ENCODE measurements at places on chromosomes 2 and 18.

- DNase-seq, result no peak
Measured at GRCh38 chr2:136863874-136864273, 98.5 kb downstream of the THSD7B start.

DNA sequence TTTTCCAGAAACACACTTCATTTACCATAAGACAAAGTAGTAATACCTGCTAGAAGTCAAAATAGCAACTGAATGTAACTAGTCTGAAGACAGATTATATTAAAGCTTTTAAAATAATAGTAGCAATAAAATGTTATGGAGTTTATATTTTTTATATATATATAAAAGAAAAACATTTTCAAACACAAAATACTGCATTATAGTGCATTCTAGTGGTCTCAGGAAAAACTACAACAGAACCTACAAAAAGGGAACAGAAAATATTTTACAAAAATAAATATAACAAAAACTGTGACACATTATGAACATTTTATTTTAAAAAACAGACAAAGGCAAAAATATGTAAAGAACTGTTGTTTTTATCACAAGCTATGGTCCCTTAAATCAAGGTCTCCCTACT lies 48.0 kb downstream of the STRN start:
- no peak for DNase-seq

DNA sequence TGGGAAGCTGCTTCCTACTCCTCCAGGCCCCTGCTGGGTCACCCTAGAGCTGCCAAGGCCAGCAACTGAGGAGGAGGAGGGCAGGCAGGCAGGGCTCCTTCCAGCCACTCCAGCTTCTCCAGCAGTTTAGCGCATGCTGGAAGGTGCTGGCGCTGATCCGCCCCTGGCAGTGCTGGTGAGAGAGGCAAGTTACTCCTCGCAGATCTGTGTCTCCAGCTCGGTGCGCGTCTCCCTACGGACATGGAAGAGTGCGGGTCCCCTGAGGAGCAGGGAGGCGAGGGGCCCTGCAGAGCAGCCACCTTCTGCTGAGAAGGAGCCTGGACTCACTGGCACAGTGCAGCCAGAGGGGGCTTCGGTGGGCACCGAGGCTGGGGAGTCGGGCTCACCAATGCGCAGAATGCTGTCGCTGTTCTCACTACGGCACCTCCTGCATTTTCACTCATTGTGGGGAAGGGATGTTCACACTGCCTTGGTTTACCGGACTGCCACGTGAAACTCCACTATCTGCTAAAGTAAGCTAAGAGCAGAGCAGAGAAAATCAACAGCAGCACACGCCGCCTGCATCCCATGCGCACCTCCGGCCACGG lies 206.0 kb downstream of the HDAC4 start:
- no peak for DNase-seq

- no peak for DNase-seq
Measured at GRCh38 chr2:224031358-224031970, 7.6 kb downstream of the SERPINE2 start.

DNA sequence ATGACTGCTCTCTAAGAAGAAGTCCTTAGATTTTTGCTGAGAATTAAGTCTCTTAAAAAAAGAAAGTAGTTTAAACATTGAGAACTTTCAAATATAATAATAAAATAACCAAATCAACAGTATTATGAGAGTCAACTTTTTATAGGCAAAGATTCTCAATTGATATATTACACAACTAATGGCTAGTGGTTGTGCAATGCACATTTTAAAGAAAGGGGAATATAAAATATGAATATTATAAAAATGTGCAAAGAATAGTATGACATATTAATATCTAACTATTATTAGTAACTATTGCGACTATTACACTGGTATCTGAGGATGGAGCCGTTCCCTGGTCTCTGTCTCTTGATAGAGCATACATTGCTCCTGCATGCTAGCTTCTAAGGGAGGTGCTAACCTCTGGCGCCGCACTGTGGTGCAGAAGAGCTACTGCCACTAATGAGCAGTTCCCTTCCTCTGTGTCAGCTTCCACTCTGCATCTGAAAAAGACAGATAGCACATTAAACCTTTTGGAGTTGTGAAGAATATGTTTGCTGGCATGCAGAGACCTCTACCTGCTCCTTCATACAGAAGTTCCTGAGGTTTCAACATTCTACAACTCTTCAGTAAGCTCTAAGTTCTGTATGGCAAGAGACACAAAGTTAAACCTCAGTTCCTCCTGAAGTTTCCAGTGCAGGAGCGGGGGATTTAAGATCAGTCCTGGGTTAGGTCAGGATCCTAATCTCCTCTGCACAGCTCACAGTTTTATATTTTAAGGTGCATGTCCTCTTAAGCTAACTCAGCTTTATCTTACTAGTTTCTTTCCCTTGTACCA lies 3.5 kb upstream of the SLC9A2 start:
- DNase-seq, result no peak

- DNase-seq, result no peak
Measured at GRCh38 chr2:119245076-119245840, 21.6 kb downstream of the STEAP3 start.

DNA sequence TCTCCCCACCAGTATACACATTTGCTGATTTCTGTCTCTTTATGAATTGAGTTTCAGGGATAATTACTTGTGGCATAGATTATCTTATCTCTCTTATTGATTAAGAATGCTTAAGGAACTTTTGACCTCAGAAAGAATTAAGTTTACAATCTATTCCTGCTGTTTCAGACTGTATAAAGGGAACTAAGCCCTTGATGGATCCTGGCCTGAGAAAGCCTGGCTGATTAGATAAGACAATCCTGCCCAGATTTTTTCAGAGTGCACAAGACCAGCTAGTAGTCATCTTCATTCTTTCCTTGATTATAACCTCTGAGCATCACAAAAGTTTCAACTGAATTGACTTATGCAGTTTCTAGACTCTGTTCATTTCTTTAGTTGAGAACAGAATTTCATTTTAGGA lies 22.7 kb upstream of the TFPI start:
- DNase-seq, result no peak

DNA sequence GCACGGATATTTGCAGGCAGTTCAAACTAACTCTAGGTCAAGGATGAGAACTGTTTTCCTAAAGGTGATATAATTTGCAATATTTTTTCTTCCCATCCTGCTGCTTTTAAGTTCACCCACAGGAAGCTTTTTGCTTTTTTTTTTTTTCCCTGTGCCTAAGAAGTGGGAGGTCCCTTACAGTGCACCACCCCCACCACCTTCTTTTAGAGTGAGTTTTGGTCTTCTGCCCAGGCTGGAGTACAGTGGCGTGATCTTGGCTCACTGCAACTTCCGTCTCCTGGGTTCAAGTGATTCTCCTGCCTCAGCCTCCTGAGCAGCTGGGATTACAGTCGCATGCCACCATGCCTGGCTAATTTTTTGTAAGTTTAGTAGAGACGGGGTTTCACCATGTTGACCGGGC lies 82.5 kb downstream of the KCNS3 start:
- no peak for DNase-seq

- no peak for DNase-seq
Measured at GRCh38 chr18:54197747-54198411, 26.6 kb downstream of the MBD2 start.

- DNase-seq, result no peak
Measured at GRCh38 chr2:112915300-112916144, 4.6 kb downstream of the IL37 start.

GRCh38 chr2:74225698-74226459 lies 27.5 kb downstream of the MTHFD2 start:
- no peak for DNase-seq

- DNase-seq, result no peak
Measured at GRCh38 chr18:57771193-57771592, 31.9 kb downstream of the ATP8B1 start.

- no peak for DNase-seq
Measured at GRCh38 chr18:37525262-37525585, 40.4 kb downstream of the CELF4 start.

DNA sequence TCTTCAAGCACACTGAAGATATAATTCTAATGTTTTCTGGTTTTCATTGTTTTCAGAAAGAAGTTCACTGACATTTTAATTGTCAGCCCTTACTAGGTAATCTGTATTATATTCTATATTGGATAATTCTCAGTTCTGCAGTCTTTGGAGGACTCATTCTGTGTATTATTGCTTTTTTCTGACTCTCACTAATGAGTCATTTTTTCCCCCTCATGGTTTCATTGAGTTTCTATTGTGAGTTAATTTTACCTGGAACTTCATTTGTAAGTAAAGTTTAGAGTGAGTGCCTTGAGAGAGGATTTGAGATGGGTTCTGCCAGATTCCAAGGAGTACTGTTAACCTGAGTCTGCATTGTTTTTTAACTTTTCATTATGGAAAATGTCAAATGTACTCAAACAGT lies 90.4 kb upstream of the LYPD1 start:
- no peak for DNase-seq

DNA sequence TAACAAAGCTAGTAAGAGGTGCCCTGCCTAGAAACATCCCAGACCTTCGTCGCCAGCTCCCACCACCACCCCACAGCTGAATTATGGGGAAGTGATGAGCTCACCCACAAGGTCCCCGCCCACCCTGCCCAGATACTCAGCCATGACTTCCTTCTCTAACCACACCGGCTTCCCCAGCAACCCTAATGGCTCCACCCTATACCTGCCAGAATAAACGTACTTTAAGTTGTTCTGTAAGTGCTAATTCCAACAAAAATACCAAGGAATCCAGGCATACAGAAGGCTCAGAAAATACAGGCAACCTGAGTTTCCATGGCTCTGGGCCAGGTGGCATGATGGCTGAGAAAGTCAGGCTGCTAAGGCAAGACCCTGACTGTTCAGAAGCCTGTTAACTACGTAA lies 39.1 kb downstream of the TMEM163 start:
- DNase-seq, result no peak

- peak; percentile 37 for DNase-seq
Measured at GRCh38 chr2:47767880-47768609, 14.9 kb upstream of the MSH6 start.

- no peak for DNase-seq
Measured at GRCh38 chr2:8633735-8634313, 48.0 kb upstream of the ID2 start.

DNA sequence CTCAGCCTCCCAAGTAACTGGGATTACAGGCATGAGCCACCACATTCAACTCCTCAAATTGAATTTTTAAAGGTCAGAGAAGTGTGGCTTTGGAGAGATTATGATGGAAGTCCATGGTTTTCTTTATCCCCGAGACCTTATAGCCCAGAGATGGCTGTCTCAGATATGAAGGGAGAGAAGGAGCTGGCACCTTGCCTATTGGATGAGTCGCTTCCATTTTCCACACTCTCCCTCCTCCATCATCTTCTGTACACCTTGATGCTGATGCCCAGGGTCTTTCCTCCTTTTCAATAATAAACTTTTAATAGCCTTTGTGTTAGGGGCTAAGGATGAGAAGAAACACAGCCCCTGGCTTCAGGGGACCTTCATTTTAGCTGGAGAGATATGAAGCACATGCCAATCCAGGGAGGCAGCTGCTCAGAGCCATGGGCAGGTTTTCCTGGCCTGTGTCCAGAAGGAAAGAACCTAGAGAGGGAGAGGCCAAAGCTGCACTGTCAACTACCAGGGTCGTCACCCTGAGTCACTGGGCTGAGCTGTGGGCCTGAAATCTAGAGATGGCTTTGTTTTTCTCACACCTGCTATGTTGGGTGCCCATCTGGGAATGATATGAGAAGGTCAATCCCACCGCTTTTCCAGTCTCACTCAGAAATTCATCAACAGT lies 146.0 kb upstream of the SERTAD2 start:
- no peak for DNase-seq

- DNase-seq, result no peak
Measured at GRCh38 chr2:204108781-204109295, 172.3 kb downstream of the ICOS start.

GRCh38 chr2:229931241-229931640 lies 8.9 kb downstream of the FBXO36 start:
- DNase-seq, result no peak

DNA sequence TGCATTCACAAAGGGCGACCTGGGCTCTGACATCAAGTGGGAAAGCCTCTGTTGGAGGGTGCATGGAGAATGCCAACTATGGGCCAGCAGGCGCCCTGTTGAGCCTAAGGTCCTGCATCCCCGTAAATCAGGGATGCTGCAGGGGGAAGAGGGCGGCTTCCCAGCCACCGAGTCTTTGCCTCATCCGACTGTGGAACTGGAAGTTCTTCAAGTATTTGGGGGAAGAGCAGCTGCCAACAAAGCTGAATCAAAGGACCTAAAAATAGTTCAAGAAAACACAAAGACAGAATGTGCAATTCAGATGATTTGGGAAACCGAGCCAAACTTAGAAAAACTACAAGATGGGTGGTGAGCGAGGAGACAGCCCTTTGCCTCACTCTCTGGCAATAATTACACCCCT lies 281.1 kb upstream of the MGAT5 start:
- peak; percentile 13 for DNase-seq

DNA sequence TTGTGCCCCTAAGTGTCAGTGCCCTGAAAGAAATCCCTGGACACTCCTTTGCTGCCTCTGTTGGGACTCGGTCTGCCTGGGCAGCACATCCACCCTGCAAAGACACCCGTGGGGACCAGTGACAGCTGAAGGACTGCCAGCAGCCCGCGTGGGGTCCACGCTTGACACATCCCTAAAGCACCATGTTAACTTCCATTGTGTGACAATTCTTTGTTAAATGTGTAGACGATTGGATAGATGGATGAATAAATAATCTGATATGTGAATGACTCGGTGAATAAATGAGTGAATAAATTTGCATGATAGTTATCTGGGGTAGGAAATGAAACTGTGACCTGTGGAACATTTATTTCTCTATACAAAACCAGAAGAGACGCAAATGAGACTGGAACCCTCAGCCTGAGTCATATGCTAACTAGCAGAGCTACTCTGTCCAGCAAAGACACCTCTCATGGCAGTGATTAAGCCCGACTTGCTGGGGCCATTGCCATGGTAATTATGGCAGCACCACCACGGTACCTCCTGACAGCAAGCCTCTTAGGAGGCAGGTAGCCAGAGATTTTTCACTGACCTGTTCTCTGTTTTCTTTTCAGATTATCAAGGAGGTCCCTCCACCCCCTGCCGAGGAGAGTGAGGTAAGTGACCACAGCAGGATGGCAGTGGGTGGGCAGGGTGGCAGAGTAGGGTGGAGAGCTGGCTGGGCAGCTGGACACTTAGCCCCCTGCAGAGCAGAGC lies 156.8 kb downstream of the ANTXR1 start:
- DNase-seq, result no peak

DNA sequence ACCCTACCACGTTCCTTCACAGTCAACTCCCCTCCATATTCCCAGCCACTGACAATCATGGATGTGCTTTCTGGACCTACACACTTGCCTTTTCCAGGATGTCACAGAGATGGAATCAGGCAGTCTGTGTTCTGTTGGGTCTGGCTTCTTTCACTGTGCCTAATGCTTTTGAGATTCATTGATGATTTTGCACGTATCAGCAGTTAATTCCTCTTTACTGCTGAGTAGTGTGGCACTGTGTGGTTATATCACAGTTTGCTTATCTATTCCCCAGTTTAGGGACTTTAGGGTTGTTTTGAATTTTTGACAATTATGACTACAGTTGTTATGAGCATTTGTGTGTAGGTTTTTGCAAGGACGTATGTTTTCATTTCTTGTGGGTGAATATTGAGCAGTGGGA lies 191.7 kb downstream of the ACKR3 start:
- DNase-seq, result no peak

DNA sequence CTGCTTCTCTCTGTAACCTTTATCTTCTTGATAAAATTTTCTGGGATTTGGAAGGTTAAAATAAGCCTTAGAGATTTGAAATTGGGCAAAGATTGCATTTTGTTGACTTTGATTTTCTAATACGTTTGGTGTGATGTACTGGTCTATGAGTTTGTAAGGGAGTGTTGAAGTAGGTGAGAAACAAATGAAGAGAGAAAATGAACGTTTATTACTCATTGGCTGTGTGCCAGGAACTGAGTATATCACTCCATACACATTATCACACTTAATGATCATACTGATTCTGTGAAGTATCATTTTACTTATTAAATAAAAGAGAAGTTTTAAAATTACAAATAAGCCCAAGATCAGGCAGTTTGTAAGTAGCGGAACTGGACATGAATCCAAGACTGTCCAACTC lies 795.1 kb upstream of the ZEB2 start:
- no peak for DNase-seq

Measured in anterior cingulate cortex (tissue), 58 donors.